ENCODE measurements at places on chromosomes 6 and 20. TPM values are rescaled to one million over a fixed set of nuclear protein-coding genes. Genes with fewer than 3 reads are reported as not detected.

DNA sequence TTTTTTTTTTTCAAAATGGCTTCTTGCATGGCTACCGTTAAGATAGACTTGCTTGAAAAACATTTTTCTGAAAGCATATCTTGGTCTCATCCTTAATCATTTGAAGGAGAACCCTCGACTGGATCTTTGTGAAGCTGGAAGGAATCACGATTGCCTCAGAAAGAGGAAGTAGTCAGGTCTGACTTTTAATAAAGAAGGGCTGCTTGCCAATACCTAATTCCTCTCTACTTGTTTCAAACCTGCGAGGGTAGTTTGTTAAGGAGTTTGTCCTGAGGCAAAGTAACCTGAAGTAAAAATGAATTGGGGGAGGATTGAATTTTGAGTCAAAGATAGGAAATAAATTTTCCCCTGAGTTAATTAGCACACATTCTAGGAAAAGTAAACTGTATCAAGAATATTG, 288.1 kb upstream of the MAP3K7 start:
- DNase-seq, result no peak

The EPPIN gene
- total RNA-seq, result not detected

- DNase-seq, result no peak
Measured at GRCh38 chr6:133227344-133227743, 13.8 kb upstream of the EYA4 start.

The LAMA2 gene
- not detected for total RNA-seq

DNA sequence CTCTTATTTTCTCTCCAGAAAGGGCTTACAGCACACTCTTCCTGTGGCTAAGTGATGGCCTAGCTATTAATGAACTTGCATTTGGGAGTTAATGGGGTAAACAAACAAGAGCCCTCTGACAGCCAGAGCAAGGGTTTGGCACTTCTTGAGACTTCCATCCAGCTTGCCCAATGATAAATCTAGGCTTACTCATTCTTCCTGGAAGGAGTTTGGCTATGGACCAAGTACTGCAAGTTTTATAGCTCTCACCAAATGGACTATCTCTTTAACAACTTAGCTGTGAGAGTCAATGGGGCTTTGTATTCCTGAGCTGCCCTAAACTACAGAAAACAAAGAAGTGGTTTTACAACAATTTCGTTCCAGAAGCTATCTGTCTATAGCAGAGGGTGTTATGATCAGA, 16.7 kb upstream of the PI3 start:
- no peak for DNase-seq

- DNase-seq, result no peak
Measured at GRCh38 chr6:21437581-21437980, 156.0 kb upstream of the SOX4 start.

DNA sequence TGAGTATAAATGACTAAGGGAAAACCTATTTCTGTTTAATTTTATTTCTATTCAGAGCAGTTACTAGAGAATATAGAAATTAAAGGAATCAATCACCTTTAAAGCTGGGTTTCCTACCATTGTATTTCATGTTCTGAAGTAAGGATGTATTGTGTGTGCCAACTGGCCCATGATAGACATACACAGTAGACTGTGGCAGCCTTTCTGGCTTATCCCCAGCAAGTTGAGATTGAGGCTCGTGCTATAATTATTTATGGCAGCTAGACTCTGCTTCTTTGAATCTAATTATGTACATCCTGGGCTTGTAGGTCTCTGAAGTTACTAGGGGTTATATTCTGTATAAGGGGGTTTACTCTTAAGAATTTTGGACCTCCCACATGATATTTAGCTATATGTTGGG, 44.4 kb downstream of the ZNF292 start:
- DNase-seq, result no peak

GRCh38 chr6:14692208-14692607, 553.7 kb upstream of the JARID2 start:
- no peak for DNase-seq
